ENCODE measurements at places on chromosomes 2 and 18.

DNA sequence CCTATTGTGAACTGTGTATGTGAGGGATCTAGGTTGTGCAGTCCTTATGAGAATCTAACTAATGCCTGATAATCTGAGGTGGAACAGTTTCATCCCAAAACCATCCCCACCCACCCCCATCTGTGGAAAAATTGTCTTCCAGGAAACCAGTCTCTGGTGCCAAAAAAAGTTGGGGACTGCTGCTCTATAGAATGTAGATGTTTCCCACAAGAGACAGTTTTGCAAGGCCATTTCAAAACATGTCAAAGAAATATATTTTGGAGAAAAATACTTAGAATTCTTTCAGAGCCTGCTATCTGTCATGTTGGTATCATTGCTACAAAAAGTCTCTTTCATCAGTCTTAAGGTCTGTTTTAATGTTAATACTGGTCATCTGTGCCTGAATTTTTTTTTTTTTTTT lies 4.1 kb upstream of the SLC39A10 start:
- DNase-seq = no peak

- no peak for DNase-seq
Observed at GRCh38 chr2:119735565-119735964, 24.2 kb upstream of the PTPN4 start.

- DNase-seq = no peak
Observed at GRCh38 chr18:24396082-24396633, 1.5 kb downstream of the OSBPL1A start.

DNA sequence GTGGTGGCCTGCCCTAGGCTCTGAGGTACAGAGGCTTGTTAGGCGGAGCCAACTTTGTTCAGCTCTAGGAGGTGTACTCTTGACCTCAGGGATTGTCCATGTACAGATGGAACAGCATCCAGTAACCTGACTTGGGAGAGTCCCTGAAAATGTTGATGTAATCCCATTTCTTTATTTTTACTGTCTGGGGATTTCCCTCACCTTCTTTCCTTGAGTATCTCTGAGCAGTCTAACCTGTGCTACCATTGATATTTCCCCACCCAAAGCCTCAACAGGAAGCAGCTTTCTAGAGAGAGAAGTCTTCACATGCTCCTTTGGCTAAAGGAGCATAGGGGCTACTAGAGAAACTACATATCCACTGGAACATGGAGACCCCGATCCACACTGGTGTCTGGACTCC lies 10.4 kb downstream of the IL36A start:
- no peak for DNase-seq

- DNase-seq = no peak
Observed at GRCh38 chr2:215692387-215693079, 256.7 kb upstream of the FN1 start.

DNA sequence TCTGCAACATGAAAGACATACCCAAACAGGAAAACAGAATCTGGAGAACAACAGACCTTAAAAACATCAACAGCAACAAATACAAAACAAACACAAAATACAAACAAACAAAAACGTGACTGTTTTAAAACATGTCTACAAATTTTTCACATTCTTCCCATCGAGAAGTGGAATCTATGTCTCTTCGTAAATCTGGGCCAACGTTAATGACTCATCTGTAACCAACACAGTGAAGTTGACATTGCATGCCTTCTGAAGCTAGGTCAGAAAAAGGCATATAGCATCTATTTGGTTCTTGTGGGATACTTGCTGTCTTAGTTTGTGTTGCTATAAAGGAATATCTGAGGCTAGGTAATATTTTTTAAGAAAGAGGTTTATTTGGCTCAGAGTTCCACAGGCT lies 269.0 kb upstream of the FBXO11 start:
- no peak for DNase-seq

DNA sequence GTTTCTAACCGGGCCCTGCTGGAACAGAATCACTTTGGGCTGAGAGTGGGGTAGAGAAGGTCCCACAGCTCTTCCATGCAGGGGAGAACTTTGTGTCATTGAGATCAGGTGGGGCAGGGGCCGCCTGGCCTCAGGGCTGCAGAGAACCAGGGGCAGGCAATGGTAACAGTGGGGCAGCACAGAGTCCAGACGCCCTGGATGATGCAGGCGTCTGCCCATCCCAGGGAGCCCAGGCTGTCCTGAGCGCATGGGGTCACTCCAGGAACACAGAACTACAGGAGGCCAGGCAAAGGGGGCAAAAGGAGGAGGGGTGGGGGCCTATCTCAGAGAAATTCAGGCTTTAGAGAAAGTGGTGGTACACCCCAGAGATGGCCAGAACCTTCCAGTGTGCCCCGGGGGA lies 121.3 kb downstream of the NDUFA10 start:
- no peak for DNase-seq

- DNase-seq = peak; percentile 26
Observed at GRCh38 chr18:58045242-58046092, 1.4 kb downstream of the NEDD4L start.

GRCh38 chr2:54063967-54064535 lies 51.4 kb upstream of the ACYP2 start:
- DNase-seq = no peak

DNA sequence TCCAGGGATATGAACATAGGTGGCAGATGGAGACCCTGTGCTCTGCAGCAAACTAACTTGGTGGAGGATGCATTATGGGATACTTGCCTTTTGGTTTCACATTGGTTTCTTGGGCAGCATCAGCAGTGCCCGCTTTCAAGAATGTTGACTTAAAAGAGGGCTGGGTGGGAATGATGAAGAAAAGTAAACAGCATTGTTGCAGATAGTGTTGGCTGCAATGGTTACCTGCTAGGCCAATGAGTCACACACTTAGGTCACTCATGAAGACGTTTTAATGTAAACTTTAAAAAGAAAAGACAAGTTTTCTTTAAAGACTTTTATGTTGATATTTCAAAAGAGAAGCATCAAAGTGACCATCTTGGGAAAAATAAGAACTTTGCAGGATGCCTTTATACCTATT lies 26.1 kb upstream of the FAM237A start:
- no peak for DNase-seq

Measured in NCI-H510A (cell line).